ENCODE measurements at places on chromosomes 2 and 18. TPM values are rescaled to one million over a fixed set of nuclear protein-coding genes. Genes with fewer than 3 reads are reported as not detected.

- DNase-seq, result no peak
Measured at GRCh38 chr2:47019961-47020681, 104.5 kb upstream of the MCFD2 start.

DNA sequence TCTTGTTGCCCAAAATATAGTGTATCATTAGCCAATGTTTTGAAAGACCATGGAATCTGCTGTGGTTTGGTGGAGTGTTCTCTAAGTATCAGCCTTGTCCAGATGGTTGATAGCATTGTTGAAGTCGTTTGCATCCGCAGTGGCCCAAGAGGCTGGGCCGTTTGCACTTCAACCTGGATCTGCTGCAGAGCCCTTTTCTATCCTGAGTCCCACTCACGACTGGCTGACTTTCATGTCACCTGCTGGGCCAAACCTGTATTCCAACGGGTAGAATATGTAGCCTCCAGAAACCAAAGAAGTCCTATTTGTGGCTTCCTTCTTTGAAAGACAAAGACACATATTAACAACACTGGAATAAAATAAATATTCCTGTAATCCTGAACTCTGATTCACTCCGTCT, 1154.1 kb downstream of the RPIA start:
- DNase-seq, result no peak

GRCh38 chr2:230908595-230909191, 16.3 kb downstream of the GPR55 start:
- DNase-seq, result no peak

DNA sequence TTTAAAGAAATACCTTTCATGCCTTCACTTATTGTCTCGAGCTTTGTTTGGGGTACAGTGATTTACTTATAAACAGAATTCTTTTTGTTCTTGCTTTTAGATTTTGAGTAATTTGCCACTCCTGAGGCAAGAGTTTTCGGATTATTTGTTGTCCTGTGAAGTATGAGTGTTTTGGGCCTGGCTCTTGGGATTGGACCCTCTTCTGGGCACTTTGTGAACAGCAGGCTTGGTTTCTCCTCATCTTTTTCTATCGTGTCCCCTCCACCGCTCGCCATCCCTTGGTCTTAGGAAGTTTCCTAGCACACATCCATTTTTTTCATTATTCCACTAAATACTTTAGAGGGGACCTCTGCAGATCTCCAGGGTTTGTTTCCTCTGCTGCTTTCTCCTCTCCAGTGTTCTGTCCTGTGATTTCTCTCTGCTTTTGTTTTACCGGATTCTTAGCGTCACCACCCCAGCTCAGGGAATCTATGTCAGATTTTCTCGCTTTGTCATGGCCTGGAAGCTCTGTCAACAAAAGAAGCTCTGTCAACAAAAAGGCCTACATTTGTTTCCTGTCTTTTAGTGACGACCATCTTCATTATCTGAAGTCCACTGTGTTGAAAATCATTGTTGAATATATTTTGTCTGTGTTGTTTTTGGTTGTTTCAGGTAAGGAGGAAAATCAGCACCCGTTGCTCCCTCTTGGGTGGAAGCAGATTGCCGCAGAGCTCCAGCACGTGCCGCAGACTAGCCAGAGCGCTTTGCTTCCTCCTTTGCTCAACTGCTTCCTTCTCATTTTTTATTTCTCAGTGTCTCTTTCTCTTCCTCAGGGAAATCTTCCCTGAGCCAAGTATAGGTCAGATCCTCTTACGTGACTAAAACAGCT, 27.8 kb downstream of the ANKRD62 start:
- no peak for DNase-seq

Gene CD8A
- total RNA-seq, result 0.15 TPM

Gene LTBP1
- 0.15 TPM for total RNA-seq

Gene RFTN2
- not detected for total RNA-seq

Gene RIT2
- total RNA-seq, result not detected

Gene ACTG2
- 0.97 TPM for total RNA-seq

All from GM12878 (cell line).